ENCODE measurements at places on chromosomes 7 and 10. TPM values are rescaled to one million over a fixed set of nuclear protein-coding genes. Genes with fewer than 3 reads are reported as not detected.
A peak's percentile ranks its signal among the peaks of the same experiment; 100 is the strongest.

DNA sequence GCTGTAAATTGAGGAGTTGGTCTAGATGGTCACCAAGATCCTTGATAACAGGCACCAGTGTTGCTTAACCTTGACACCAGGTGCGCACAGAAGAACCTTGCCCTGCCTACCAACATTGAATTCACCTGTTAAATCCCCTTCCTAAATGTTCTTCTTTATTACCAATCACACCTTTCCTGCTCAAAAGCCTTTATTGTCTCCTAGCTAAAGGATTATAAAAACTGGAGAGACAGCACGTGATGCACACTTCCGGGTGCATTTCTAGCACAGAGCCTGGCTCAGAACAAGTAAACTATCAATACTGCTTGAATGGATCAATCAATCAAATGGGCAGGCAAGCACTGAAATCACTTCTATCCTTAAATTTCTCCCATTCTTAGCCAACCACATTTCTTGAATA, 56.3 kb downstream of the SVIL start:
- no peak for DNase-seq
- no peak overlapping the region for H3K4me3 ChIP-seq
- H3K27me3 ChIP-seq: no peaks in the 10 kb centered on the region
- H3K27ac ChIP-seq: no peak overlapping the region

DNA sequence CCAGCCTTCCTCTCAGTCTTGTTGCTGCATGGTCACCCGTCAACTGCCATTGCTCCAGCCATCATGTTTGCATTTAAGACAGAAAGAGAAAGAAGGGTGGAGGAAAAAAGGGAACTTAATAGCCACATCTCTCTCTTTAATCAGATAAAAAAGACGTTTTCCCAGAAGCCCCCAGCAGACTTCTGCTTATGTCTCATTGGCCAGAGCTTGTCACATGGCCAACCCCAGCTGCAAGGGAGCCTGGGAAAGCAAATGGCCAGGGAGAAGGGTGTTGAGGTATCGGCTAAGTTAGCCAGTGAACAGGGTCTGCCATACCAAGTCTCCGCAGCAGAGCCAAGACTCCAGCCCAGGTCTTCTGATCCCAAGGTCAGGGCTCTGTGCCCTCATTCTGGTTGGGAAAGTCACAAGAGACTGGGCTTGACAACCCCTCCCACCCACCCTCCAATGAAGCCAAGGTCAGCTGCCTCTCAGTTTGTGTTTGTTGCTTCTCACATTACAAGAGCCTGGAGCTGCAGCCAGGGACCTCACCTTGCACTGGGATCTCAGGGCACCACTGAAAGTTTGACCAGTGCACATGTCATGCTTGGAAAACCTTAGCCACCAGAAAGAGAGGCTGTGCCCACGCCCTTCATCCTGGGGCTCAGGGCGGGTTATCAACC, 80.3 kb upstream of the LYZL2 start:
- DNase-seq: no peak
- H3K27ac ChIP-seq: no peak overlapping the region
- no peaks in the 10 kb centered on the region for H3K4me1 ChIP-seq
- no peak overlapping the region for H3K4me3 ChIP-seq
- no peaks in the 10 kb centered on the region for H3K36me3 ChIP-seq

- no peak overlapping the region for H3K4me3 ChIP-seq
- DNase-seq: no peak
- H3K4me1 ChIP-seq: no peaks in the 10 kb centered on the region
- H3K27ac ChIP-seq: no peak overlapping the region
Measured at GRCh38 chr7:11182736-11183135, 209.1 kb downstream of the PHF14 start.

DNA sequence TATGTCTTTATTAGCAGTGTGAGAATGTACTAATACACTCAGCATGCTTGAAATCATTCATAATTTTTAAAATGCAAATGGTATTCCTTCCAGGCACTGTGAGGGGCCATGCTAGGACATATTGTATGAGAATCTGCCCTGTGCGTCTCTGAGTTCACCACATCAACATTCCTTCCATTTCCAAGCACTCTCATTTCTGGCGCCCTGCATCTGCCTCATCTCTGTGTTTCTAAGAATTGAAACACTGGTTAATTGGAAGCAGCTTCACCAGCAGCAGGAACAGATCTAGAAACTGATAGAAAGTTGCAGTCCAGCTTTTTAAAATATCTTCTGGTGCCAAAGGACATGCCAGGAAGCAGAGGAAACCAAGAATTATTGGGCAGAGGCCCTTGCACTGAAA, 555.9 kb upstream of the DPP6 start:
- H3K27me3 ChIP-seq: no peaks in the 10 kb centered on the region
- DNase-seq: no peak

- H3K27me3 ChIP-seq: no peaks in the 10 kb centered on the region
- peak overlapping the region; percentile 97 for H3K27ac ChIP-seq
- peaks cover 32% of the 10 kb centered on the region for H3K4me1 ChIP-seq
- H3K4me3 ChIP-seq: no peak overlapping the region
- DNase-seq: peak; percentile 50
Measured at GRCh38 chr7:103150192-103150591, 1.3 kb upstream of the NAPEPLD start.

- H3K27ac ChIP-seq: peak overlapping the region; percentile 44
Measured at GRCh38 chr7:29424295-29424983, 139.2 kb upstream of the PRR15 start.

DGKB gene
- 3.8 TPM for total RNA-seq

ATRNL1 gene
- 15.2 TPM for total RNA-seq

LOXL4 gene
- 6.4 TPM for total RNA-seq

GRCh38 chr7:71695186-71695585, 563.2 kb downstream of the GALNT17 start:
- DNase-seq: no peak
- H3K4me1 ChIP-seq: no peaks in the 10 kb centered on the region
- no peaks in the 10 kb centered on the region for H3K36me3 ChIP-seq
- H3K27me3 ChIP-seq: no peaks in the 10 kb centered on the region
- H3K27ac ChIP-seq: no peak overlapping the region

- H3K4me3 ChIP-seq: no peak overlapping the region
- no peaks in the 10 kb centered on the region for H3K36me3 ChIP-seq
- no peak for DNase-seq
- H3K27ac ChIP-seq: no peak overlapping the region
- no peaks in the 10 kb centered on the region for H3K4me1 ChIP-seq
- H3K27me3 ChIP-seq: no peaks in the 10 kb centered on the region
Measured at GRCh38 chr10:82680608-82681007, 805.6 kb downstream of the NRG3 start.

DNA sequence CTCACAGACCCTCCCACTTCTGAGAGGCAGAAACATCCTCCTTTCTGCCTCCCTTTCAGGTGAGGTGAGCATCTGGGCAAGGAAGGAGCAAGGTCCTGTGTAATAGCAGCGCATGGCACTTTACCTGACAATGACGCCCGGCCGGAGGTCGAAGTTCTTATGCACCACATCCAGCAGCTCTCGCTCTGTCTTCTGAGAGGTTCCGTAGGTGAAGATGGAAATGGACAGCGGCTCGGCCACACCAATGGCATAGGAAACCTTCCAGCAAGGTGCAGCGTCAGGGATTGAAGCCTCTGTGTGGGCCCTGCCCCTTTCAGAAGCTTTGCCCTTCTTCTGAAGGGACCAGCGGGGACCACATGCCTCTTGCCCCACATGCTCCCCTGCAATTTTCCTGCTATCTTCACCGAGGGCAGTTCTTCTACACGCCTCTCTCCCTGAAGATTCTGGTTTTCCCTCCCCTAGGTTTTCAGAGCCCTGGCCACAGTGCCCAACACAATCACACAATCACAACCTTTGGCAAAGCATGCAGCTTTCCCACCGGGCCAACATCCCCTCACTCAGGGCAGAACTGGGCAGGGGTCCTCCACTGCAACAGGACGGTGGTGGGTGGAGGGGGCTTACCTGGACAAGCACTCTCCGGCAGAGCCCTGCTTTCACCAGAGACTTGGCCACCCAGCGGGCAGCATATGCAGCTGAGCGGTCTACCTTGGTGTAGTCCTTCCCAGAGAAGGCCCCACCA, 14.9 kb downstream of the MAT1A start:
- no peak for DNase-seq
- H3K4me1 ChIP-seq: no peaks in the 10 kb centered on the region
- no peak overlapping the region for H3K27ac ChIP-seq

RAMP3 gene
- 11.6 TPM for total RNA-seq

RBAK gene
- 9.1 TPM for total RNA-seq

- DNase-seq: no peak
- no peak overlapping the region for H3K27ac ChIP-seq
- H3K36me3 ChIP-seq: no peaks in the 10 kb centered on the region
- H3K4me3 ChIP-seq: no peak overlapping the region
- H3K4me1 ChIP-seq: no peaks in the 10 kb centered on the region
Measured at GRCh38 chr7:40047661-40048060, 86.8 kb downstream of the MPLKIP start.

DNA sequence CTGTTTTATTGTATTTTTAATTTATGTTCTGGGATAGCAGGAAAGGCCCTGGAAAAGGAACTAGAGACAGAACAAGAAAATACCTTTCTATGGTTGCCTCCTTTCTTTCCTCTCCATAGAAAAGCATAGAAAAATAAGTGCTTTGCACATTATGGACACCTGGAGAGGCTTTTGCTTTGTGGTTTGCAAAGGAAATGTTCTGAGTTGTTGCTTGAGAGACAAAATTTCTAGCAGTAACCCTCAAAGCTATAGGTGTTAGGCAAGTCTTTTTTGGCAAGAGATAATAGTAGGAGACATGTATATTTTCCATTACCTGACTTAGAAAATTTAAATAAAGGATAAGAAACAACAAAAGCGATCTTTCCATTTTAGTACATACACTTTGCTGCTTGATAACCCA, 378.6 kb upstream of the PRKCQ start:
- H3K36me3 ChIP-seq: no peaks in the 10 kb centered on the region
- no peak overlapping the region for H3K27ac ChIP-seq
- H3K4me3 ChIP-seq: no peak overlapping the region
- DNase-seq: no peak
- no peaks in the 10 kb centered on the region for H3K4me1 ChIP-seq

KCNH2 gene
- 9.5 TPM for total RNA-seq

DNA sequence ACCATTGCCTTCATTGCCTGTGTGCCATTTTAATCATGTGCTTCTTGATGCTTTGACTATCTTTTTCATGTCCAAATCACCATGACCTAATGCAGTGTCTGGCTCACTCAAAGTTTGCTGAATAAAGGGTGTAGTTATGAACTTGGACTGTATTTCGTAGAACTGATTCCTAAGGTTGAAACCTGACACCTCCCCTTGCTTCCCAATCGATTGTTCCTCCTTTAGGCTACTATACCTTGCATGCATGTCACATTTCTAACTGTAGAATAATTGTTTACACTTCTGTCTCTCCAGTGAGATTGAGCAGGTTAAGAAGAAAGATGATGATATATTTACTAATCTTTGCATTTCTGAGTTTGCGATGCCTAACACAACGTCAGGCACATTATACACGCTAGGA, 41.0 kb upstream of the CDK1 start:
- no peaks in the 10 kb centered on the region for H3K36me3 ChIP-seq
- H3K27ac ChIP-seq: no peak overlapping the region
- no peak overlapping the region for H3K4me3 ChIP-seq
- DNase-seq: no peak
- H3K27me3 ChIP-seq: peaks cover 15% of the 10 kb centered on the region

CHN2 gene
- total RNA-seq: 16.4 TPM

CABCOCO1 gene
- not detected for total RNA-seq

DNA sequence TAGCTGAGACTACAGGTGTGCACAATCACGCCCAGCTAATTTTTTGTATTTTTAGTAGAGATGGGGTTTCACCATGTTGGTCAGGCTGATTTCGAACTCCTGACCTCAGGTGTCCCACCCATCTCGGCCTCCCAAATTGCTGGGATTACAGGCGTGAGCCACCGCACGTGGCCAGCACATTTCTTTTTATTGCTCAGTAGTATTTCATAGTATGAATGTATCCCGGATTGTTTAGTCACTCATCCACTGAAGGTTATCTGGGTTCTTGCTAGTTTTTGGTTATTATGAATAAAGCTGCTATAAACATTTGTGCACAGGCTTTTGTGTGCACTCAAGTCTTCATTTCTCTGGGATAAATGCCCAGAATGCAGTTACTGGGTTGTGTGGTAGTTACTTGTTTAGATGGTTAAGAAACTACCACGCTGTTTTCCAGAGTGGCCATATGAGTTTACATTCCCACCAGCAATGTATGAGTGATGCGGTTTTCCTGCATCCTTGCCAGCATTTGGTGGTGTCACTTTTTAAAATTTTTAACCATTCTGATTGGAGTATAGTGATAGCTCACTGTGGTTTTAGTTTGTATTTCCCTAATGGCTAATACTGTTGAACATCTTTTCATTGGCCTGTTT, 275.8 kb upstream of the LYZL1 start:
- no peak overlapping the region for H3K4me3 ChIP-seq
- no peaks in the 10 kb centered on the region for H3K4me1 ChIP-seq
- DNase-seq: no peak
- no peak overlapping the region for H3K27ac ChIP-seq
- no peaks in the 10 kb centered on the region for H3K36me3 ChIP-seq

DNA sequence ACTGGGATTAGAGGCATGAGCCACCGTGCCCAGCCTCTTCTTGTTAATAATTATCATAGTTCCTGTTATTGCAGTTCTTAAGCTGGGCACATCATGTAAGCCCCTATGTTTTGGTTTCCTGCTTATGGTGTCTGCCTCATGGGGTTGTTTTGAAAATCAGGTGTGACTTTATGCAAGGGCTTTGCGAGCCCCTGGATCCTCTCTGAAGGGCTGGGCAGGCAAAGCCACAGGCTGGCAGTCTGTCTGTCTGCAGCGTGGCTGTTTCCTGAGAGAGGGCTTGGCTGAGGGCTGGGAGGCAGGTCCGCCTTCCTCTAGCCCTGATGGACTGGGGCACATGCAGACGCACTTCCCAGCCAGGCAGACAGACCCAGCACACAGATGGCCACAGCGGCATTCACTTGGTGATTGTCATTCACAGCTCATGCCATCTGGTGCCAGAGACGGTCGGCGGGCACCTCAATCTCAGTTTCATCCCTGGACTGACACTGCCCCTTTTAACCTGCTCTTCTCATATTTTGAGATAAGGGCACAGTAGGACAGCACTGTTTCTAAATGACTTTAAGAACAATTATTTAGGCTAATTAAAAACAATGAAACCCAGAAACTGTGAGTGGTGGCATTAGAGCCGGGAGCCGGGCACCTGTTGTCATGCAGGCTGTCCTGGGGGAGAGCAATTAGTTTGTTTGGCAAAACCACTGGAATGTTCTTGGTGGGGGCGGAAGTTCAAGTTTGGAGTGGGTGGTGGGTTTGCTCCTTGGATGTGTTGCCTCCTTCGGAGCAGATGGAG, 35.5 kb downstream of the RBM20 start:
- H3K36me3 ChIP-seq: no peaks in the 10 kb centered on the region
- H3K4me3 ChIP-seq: no peak overlapping the region
- no peaks in the 10 kb centered on the region for H3K27me3 ChIP-seq
- no peak for DNase-seq
- no peaks in the 10 kb centered on the region for H3K4me1 ChIP-seq
- no peak overlapping the region for H3K27ac ChIP-seq

DNA sequence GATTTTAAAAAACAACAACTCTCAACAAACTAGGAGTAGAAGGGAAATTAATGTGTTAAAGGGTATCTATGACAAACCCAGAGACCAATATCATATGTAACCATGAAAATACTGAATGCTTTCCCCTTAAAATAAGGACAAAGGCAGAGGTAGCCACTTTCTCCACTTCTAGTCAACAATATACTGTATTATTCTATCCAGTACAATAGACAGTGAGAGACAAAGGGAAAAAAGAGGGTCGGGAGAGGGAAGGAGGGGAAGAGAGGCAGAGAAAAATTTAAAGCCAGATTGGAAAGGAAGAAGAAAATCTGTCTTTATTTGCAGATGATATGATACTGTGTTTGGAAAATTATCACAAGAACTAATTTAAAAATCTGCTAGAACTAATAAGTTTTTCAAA, 39.1 kb upstream of the WDFY4 start:
- H3K36me3 ChIP-seq: no peaks in the 10 kb centered on the region
- H3K4me1 ChIP-seq: no peaks in the 10 kb centered on the region
- H3K4me3 ChIP-seq: no peak overlapping the region
- DNase-seq: no peak
